Retina (tissue), 1 donor: ENCODE measurements at places on chromosomes 1 and 21.

GRCh38 chr1:59432531-59433439 is 135.9 kb downstream of the FGGY start:
- no peak for DNase-seq

DNA sequence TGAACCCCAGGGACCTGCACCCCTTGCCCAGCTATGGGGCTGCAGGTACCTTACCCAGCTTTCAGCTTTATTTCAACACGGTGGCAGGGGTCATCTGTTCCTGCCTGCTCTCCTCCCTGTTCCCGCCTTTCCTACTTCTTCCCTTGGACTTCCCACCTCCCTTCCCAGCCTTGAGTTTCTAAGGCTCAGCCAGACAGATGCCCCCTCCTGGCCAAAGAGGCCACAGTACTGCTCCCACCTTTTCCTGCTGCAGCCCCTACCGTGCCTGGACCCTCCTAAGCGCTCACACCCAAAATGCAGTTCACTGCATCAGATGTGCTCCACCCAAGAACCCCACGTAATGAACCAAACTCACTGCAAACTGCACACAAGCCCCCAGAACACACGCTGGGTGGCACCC is 7.7 kb downstream of the NOC2L start:
- no peak for DNase-seq

GRCh38 chr1:39332291-39332690 is 127.8 kb downstream of the MACF1 start:
- DNase-seq = no peak

GRCh38 chr1:182210417-182210816 is 148.9 kb upstream of the ZNF648 start:
- DNase-seq = no peak

DNA sequence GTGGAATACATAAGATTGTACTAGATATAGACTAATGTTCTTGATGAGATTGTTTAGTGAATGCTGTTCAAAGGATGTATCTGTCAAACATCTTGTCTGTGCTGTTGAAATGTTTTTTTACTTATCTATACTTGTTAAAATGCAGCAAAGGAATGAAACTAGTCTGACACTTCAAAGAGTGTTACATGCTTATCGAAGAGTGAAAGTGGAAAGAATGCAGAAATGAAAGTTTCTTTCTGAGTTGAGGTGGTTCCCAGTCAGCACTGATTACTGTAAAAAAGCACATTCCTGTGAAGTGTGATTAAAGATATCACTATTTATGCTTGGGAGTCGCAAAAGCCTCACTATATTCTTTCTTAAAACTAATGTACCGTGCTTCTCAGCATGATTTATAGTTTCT is 1225.2 kb downstream of the NCAM2 start:
- no peak for DNase-seq

- no peak for DNase-seq
Observed at GRCh38 chr1:20321573-20321972, 30.9 kb downstream of the VWA5B1 start.

- DNase-seq = no peak
Observed at GRCh38 chr1:159705904-159706256, 8.5 kb downstream of the CRP start.

DNA sequence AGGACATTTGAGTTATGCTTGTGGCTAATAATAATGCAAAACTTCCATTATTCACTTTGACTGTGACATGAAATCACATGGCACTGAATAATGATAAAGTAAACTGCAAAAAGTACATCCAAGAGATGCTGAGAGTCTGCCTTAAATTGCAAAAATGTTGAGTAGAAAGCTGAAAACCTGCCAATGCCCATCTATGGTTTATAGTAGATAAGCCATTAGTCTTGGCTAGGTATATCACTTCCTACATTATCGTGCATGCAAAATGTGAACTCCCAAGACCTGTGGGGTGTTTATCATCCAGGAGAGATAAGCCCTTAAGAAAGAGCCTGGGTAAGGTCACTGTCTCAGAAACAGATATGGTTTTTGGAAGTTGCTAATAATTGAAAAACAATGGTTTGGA is 208.7 kb upstream of the DPYD start:
- no peak for DNase-seq

- peak; percentile 69 for DNase-seq
Observed at GRCh38 chr1:164611754-164612642, 53.0 kb downstream of the PBX1 start.

- DNase-seq = no peak
Observed at GRCh38 chr1:230144758-230145504, 77.9 kb downstream of the GALNT2 start.

DNA sequence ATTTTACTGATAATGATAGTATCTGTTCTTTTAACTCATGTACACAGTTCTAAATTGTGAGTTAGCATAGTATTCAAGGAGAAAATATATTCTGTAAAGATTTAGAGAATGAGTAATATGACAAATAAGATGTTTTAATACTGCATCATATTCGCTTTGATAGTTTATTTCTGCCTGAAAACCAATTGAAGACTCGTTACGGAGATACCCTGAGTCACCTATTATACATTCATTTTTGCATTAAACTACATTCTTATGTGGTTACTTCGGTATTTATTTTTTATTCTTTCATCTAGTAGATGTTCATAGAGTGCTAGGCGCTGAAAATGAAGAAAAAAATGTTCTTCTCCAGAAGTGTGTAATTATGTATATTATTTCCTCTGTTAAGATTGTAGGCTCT is 5.3 kb downstream of the UHMK1 start:
- no peak for DNase-seq

GRCh38 chr1:25599969-25600610 is 16.5 kb upstream of the MAN1C1 start:
- no peak for DNase-seq

DNA sequence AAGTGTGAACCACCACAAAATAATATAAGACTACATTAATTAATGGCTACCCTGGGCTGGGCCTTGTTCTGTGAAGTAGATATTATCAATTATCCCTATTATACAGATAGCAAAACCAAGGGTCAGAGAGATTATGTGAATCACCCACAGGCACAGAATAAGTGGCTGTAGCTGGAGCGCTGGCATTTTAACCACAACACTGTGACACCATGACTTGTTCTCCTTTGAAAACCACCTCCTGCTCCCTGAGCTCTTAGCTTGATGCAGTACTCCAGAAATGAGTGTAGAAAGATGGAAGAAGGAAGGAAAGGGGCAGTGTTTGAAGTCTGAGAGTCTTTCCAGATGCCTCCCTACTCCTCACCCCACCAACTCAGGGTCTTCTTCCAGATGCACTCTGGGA is 29.5 kb upstream of the JUN start:
- DNase-seq = peak; percentile 15

DNA sequence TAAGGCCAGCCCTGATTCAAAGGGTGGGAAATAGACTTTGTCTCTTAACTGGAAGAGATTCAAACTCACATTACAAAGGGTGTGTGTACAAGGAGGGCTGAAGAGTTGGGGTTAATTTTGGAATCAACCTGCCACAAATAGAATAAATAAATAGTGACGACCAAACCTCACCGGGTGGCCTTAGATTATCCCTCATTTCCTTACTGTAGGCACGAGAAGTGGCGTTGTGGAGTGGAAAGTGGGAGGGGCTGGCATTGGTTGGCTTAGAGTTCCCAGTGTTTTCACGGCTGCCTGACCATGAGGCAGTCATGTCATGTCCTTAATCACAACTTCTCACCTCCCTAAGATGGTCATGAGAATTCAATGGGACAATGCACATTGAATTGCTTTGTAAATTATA is 21.3 kb upstream of the RUNX1 start:
- no peak for DNase-seq

GRCh38 chr1:207396168-207396746 is 57.9 kb upstream of the CR2 start:
- DNase-seq = no peak

- DNase-seq = no peak
Observed at GRCh38 chr1:177914603-177915002, 55.3 kb downstream of the SEC16B start.

GRCh38 chr1:226569879-226570547 is 21.4 kb downstream of the STUM start:
- no peak for DNase-seq

DNA sequence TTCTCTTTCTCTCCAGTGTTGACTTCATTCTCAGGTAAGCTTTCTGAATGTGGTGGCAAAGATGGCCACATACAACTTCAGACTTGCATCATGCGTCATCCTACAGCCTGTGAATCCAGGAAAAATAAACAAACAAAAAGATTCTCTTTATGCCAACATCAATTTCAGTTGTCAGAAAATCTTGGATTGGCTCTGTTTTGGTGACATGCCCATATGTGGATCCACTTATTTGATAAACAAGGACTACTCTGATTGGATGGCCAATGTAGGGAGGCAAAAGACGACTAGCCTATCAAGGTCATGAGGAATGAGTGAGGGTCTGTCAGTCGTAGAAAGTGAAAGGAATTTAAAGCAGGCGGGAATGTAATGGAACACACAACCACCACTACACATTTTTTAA is 866.6 kb downstream of the USP25 start:
- DNase-seq = no peak

- no peak for DNase-seq
Observed at GRCh38 chr1:208150833-208151458, 93.2 kb downstream of the PLXNA2 start.

DNA sequence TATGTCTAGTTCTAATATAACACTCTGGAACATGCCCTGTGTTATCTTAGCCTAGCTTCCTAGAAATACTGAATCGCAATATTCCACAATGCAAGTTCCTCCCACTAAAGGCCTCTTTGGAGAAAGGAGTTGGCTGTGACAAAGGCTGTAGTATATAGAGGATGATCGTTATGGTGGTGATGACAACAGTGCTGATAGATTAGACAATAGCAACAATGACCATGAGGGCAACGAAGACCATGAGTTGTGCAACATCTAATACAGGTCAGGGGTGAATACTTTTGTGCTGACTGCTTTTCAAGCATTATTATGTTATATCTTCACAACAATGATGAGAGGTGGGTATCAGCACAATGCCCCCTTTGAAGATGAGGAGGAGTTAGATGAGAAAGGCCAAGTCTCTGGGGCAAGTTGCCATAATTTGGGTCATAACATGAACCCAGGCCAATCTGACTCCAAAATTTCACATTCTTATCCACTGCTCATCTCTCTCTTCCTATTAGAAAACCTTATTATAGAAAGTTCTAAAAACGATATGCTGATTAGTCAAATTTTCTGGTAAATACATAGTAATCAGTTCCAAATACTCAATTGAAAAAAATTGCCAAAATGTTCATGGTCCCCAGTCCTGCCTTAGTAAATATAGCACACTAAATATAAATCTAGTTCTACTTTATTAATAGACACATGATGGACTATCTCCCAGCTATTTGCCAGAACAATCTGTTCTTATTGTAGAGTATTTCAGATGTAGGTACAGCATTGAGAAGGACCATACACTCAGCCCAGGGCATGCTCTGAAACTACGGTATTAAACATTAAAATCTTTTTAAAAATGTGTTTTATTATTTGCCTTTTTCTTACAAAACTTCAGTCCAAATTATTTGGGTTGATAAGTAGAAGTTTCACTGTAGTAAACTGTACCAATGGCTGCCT is 37.5 kb downstream of the HIVEP3 start:
- no peak for DNase-seq

DNA sequence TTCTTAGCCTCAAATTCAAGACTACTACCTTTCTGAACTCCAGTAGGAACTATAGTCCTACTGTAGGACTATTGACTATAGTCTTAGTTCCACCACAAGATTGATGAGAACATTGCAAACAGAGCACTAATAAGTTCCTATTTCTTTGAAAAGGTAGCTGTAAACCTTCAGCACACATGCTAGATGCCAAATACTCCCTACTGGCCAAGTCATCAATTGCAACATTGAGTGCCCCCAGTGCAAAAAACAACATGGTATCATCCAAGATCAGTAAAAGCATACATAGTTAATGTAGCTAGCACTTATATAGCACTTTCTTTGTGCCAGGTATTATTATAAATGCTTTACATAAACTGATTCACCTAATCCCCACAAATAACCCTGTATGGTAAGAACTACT is 99.8 kb downstream of the MRPL39 start:
- no peak for DNase-seq

GRCh38 chr1:193558491-193559028 is 372.1 kb upstream of the B3GALT2 start:
- no peak for DNase-seq

DNA sequence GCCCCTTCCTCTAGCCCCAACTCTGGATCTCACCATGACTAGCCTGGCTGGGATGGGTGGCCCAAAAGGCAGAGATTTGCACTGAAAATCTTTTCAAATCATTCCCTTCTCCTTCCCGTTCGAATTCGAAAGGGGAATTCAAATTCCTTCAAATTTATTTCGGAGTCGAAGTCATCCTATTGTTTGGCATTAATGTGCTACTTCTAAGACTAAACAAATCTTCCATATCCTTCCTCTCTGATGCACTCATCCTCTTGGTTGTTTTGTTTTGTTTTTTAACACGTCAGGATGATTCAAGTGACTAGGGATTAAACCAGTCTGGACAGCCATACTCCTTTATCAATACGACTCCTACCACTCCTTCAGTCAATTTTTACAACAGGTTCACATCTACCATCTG is 95.5 kb upstream of the SGIP1 start:
- no peak for DNase-seq

- DNase-seq = peak; percentile 85
Observed at GRCh38 chr21:46297338-46298271, 11.5 kb downstream of the YBEY start.

DNA sequence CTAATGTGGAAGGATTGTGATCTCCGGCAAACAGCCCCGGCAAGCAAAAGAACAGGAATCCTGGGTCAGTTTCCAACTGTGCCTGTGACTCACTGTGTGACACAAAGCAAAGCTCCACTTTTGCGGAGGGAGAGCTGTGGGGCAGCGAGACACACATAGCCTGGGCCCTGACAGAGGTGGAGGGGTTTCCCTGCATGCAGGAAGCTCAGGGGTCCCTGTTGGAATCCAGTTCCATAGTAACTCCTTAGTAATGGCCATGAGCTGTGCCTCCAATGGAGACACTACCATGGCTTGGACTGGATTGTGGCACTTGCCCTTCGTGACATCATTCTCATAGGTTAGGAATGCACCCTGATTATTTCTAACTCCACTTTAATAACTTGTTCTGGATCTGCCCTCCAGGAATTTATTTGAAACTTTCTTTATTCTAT is 47.0 kb upstream of the ATF3 start:
- DNase-seq = no peak

- DNase-seq = no peak
Observed at GRCh38 chr1:7561936-7562728, 209.0 kb upstream of the VAMP3 start.

DNA sequence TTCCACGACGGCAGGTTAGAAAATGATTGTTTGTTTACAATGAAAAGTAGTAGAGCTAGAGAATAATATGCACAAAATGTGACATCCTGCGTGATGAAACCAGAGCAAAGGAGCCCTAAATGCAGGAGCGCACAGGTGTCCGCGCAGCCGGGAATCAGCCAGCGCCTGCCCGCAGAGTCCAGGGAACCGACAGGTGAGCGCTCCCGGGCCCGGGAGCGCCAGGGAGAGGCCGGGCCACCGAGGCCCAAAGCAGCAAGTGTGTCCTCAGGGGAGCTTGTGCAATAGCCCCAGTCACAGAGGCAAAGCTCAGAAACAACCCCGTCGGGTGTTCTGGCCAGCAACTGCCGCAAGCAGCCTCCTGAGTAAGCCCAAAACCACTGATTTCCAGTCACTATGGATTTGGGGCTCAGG is 789 bp upstream of the GALE start:
- no peak for DNase-seq

GRCh38 chr21:43847301-43847700 is 17.7 kb upstream of the AGPAT3 start:
- DNase-seq = no peak
